Endothelial cell of umbilical vein (primary cell): ENCODE measurements at places on chromosomes 7 and 10. TPM values are rescaled to one million over a fixed set of nuclear protein-coding genes. Genes with fewer than 3 reads are reported as not detected.

Gene OPN4
- total RNA-seq, result not detected in 2 replicates

Gene FFAR4
- total RNA-seq, result not detected in 2 replicates

Gene EBLN1
- not detected in 2 replicates for total RNA-seq

Gene MYPN
- total RNA-seq, result not detected in 2 replicates

Gene CCL26
- not detected in 2 replicates for total RNA-seq

Gene SUGCT
- total RNA-seq, result 1.4 and 2.2 TPM in 2 replicates

Gene HOXA11
- total RNA-seq, result 15.2 and 16.7 TPM in 2 replicates

Gene ASB10
- total RNA-seq, result not detected in 2 replicates

Gene HYAL4
- total RNA-seq, result not detected in 2 replicates

Gene AKR1C4
- not detected in 2 replicates for total RNA-seq

Gene TAX1BP1
- 70.4 and 77.7 TPM in 2 replicates for total RNA-seq

Gene PAX2
- not detected in 2 replicates for total RNA-seq

Gene PLXNA4
- 10.6 and 20.4 TPM in 2 replicates for total RNA-seq

Gene PNLIP
- not detected in 2 replicates for total RNA-seq

Gene LBX1
- not detected in 2 replicates for total RNA-seq

Gene GLI3
- total RNA-seq, result 24.9 and 30.3 TPM in 2 replicates

Gene IGF2BP3
- 111 and 117 TPM in 2 replicates for total RNA-seq

Gene TMEM229A
- total RNA-seq, result not detected in 2 replicates

Gene SPDYE2B
- not detected in 2 replicates for total RNA-seq

Gene OR2A5
- not detected in 2 replicates for total RNA-seq

Gene KEL
- total RNA-seq, result 0.23 and 1.2 TPM in 2 replicates

Gene GALNT17
- not detected in 2 replicates for total RNA-seq

Gene PDCD4
- total RNA-seq, result 46.1 and 47.9 TPM in 2 replicates

Gene CALCR
- not detected in 2 replicates for total RNA-seq

Gene RSPH10B
- total RNA-seq, result 0.18 and 0.29 TPM in 2 replicates

Gene OLAH
- 0.48 and 0.51 TPM in 2 replicates for total RNA-seq

Gene ADAM22
- 0.53 and 1.4 TPM in 2 replicates for total RNA-seq

Gene ADAM8
- total RNA-seq, result 0.55 and 1.5 TPM in 2 replicates

Gene ZPBP
- not detected in 2 replicates for total RNA-seq

Gene AEBP1
- total RNA-seq, result 47.7 and 48.0 TPM in 2 replicates

Gene CCT6A
- total RNA-seq, result 210 and 221 TPM in 2 replicates

Gene MAT1A
- total RNA-seq, result not detected in 2 replicates

Gene FAM53B
- total RNA-seq, result 17.2 and 21.1 TPM in 2 replicates

Gene CYP2C9
- total RNA-seq, result not detected in 2 replicates

Gene HOXA1
- total RNA-seq, result 1.5 and 2.4 TPM in 2 replicates

Gene LEP
- total RNA-seq, result not detected in 2 replicates

Gene DMTF1
- 86.9 and 100.0 TPM in 2 replicates for total RNA-seq

Gene SNCG
- 30.5 and 31.4 TPM in 2 replicates for total RNA-seq

Gene ZCCHC24
- total RNA-seq, result 5.7 and 8.4 TPM in 2 replicates

Gene KLF14
- not detected in 2 replicates for total RNA-seq

Gene CFAP46
- 0.75 and 1.1 TPM in 2 replicates for total RNA-seq

Gene SMARCD3
- 5.9 and 6.1 TPM in 2 replicates for total RNA-seq

Gene PPA1
- 115 and 140 TPM in 2 replicates for total RNA-seq
